Activated T-helper 17 cell treated with anti-CD3 and anti-CD28 coated beads, Interleukin-2, amount 50 U/mL, for 72 hours (primary cell): ENCODE measurements at places on chromosomes 4 and X. TPM values are rescaled to one million over a fixed set of nuclear protein-coding genes. Genes with fewer than 3 reads are reported as not detected.

DNA sequence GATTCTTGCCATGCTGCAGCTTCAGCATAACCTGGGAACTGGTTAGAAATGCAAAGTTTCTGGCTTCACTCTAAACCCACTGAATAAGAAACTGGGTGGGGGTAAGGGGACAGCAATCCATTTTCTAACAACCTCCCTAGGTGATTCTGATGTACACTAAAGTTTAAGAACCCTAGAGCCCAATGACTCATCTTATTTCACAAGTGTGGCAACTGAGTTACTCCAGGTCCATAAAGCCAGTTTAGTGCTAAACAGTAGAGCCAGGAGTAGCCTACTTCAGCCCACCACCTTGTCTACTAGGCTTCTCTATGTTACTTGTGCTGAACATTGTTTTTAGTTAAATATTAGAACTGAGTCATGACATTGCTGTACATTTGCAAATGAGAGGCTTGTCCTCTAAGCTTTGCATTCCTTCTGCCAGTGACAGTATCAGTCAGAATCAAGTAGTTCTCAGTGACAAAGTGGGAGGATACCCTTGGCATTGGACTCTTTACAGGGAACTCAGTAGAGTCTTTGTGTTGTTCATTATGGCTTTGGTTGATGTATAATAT lies 518.0 kb downstream of the RPA4 start:
- H3K27me3 ChIP-seq = no peaks in the 10 kb centered on the region
- peak; percentile 12 for ATAC-seq
- no peaks in the 10 kb centered on the region for H3K36me3 ChIP-seq

DNA sequence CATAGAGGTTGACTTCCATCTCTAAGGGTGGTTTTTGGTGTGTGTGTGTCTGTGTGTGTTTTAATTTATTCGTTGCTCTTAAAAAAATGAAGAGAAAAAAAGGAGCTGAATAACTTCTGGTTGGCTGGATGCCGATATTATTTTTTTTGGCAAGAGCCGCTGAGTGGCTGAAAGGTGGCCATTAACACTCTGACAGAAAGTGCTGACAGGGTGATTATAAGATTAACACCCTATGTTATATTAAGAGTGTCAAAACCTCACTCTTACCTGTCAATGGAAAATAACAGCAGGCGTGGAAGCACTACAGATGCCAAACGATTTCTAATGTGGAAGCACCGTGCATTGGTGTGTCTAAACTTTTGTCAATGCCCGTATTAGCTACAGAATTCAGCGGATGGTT lies 622.5 kb downstream of the ANKRD50 start:
- H3K27ac ChIP-seq = no peak overlapping the region
- no peaks in the 10 kb centered on the region for H3K27me3 ChIP-seq
- no peak for ATAC-seq
- no peaks in the 10 kb centered on the region for H3K4me1 ChIP-seq
- no peak overlapping the region for H3K4me3 ChIP-seq

DNA sequence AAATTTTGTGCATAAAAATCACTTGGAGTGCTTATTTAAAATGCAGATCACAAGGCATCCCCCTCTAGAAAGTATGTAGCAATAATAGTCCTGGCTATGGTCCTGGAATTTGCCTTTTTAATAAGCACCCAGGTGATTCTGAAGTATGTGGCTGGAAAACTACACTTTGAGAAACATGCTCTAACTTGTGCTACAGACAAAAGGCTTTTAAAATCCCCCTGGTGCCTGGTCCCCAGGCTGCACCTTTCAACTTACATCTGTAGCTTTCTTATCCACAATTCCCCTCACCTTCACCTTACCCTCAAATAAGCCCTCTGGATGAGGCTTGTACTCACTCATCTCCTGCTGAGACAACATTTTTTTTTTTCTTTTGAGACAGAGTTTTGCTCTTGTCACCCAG lies 21.1 kb downstream of the ART3 start:
- H3K27ac ChIP-seq = no peak overlapping the region
- H3K4me1 ChIP-seq = no peaks in the 10 kb centered on the region
- H3K36me3 ChIP-seq = no peaks in the 10 kb centered on the region
- no peak for ATAC-seq
- no peak overlapping the region for H3K4me3 ChIP-seq

GRCh38 chrX:148928811-148929210 lies 428.4 kb downstream of the AFF2 start:
- no peak overlapping the region for H3K4me3 ChIP-seq
- H3K36me3 ChIP-seq = no peaks in the 10 kb centered on the region
- ATAC-seq = no peak
- no peak overlapping the region for H3K27ac ChIP-seq

DNA sequence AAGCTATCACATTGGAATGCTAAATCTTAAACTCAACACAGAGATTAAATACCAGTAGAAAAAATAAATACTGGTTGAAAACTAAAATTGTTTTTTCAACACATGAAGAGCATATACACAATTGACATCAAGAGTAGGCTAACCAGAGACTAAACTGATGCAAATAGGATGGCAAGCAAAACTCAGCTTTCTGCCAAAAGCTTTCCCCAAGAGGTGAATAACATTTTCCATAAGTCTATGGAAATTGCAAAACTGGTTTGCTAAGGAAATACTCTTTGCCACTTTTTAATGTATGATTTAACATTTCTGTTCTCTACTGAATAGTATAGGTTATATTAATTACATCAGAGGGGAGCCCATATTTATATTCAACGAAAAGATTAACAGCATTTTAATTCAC lies 23.8 kb downstream of the IQCM start:
- no peak for ATAC-seq
- H3K4me3 ChIP-seq = no peak overlapping the region
- no peaks in the 10 kb centered on the region for H3K36me3 ChIP-seq
- H3K27me3 ChIP-seq = peaks cover 3% of the 10 kb centered on the region
- no peaks in the 10 kb centered on the region for H3K4me1 ChIP-seq

GRCh38 chr4:7172508-7172907 lies 19.8 kb upstream of the SORCS2 start:
- no peaks in the 10 kb centered on the region for H3K36me3 ChIP-seq
- no peaks in the 10 kb centered on the region for H3K27me3 ChIP-seq
- no peak for ATAC-seq
- H3K4me3 ChIP-seq = no peak overlapping the region

- no peak for ATAC-seq
- peak overlapping the region; percentile 94 for H3K27ac ChIP-seq
- H3K4me1 ChIP-seq = peaks cover 7% of the 10 kb centered on the region
- H3K36me3 ChIP-seq = peaks cover 62% of the 10 kb centered on the region
- peak overlapping the region; percentile 98 for H3K4me3 ChIP-seq
Observed at GRCh38 chrX:48541140-48541814, 1.8 kb downstream of the TBC1D25 start.

The FRG2 gene
- total RNA-seq = 0.69 TPM

The VSIG1 gene
- 0.71 TPM for total RNA-seq

The NLGN3 gene
- 1.6 TPM for total RNA-seq

The SLC34A2 gene
- not detected for total RNA-seq

The SOX3 gene
- not detected for total RNA-seq
